Ammon's horn (tissue), 1 donor: ENCODE measurements at places on chromosomes 2 and 18.

GRCh38 chr2:229612384-229612971 lies 101.9 kb downstream of the DNER start:
- peak; percentile 48 for DNase-seq

- no peak for DNase-seq
These were observed 160.9 kb downstream of the DYSF start for GRCh38 chr2:71613953-71614925.

GRCh38 chr18:66013969-66014368 lies 263.2 kb downstream of the CDH7 start:
- no peak for DNase-seq

DNA sequence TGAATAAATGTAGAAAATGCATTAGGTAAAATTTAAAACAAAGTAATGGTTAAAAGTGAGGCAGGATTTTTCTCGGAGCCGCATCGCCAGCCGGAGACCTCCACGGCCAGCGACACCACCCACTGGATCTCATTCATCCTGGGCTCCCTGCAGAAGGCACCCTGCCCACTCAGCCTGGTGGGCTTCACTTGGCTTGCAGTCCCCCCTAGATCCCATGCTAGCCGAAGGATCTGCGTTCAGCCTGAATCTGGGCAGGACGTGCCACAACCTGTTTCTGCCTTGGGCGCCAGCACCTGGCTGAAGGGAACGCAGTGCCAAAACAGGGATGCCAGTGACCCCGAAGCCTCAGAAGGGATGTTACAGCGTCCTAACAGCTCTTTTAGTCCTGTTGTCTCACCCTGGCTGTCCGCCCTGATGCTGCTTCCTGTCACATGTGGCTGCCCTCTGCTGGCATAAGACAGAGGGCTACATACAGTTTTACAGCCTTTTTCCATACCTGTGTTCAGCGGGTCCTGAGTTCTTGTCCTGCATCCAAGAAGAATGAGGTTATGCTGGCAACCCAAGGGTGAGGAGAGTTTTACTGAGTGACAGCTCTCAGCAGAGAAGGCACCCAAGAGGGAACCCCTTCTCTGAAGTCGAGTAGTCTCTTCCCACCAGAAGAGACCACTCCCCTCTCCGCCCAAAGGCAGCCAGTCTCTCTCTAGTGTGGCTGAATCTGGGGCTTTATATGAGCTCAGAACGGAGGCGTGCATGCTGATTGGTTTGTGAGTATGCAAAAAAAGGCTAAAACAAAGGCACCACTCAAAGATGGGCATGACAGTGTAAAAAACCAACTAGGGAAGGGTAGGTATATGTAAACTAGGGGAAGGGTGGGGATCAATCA lies 173.1 kb upstream of the GYPC start:
- no peak for DNase-seq

GRCh38 chr2:30692829-30693275 lies 114.4 kb downstream of the CAPN13 start:
- no peak for DNase-seq

DNA sequence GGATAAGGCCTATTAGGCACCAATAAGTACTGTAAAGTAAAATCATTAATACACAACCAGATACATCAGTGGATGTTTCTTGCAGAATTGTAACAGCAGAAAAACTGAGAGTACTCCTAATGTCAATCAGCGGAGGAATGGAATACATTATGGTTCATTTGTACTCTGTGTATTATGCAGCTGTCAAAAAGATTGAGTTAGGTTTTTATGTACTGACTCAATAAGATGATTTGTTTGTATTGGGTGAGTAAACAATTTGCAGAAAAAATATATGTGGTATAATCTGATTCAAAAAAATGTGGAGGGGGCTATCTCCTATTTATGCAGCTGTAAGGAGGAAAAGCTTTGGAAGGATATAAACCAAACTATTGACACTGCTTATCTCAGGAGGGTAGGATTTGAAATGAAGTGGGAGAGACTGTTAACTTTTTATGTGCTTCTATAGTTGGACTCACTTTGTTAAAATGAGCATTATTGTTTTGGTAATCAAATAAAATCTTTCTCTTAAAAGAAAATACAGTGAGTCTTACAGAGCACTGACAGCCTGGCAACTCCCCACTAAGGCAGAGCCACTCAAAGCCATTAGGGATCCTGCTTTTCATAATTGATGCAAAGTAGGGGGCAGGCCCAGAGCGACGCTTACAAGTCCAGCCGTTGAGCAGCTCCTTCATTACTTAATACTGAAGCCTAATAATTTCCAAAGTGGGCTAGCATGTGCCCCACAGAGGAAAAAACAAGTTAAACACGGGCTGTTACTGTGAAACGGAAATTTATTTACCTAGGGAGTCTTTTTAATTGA lies 168.8 kb downstream of the PHLPP1 start:
- DNase-seq = no peak

DNA sequence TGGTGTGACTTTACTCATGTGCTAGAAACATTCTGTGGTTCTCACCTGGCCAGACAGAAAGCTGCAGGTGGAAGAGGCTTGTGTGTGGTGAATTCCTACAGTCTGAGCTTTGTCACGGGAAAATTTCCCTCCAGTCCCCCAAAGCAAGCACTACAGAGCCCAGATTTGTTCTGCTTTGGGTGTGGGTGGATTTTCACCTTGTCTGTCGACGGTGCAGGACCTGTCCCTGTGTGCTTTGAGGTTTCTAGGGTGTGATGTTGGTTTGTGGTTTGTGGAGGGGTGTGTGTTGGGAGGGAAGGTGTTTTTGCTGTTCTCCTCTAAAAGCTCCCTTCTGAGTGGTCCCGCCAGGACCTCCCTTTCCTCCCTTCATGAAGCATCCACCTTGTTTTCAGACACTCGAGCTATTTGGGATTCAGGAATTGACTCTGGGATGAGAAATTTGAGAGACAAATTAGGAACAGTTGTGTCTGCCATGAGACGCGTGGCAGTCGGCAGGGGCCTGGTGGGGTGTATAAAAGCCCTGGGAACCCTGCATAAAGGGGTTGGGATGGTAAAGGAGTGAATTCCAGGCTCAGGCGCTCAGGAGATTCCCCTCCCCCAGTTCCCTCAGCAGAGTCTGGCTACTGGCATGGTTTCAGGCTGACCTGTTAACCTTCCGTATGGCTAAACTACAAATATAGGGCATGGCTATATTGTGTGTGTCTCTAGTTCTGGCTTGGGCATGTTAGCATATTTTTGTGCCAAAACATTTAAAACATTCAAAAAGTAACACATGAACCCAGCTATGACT lies 65.5 kb downstream of the DGKD start:
- DNase-seq = no peak

- no peak for DNase-seq
These were observed 425.3 kb downstream of the THSD7B start for GRCh38 chr2:137190411-137191195.
